ENCODE measurements at places on chromosomes 5 and 9.
A peak's percentile ranks its signal among the peaks of the same experiment; 100 is the strongest.

- DNase-seq = no peak
Observed at GRCh38 chr5:126385524-126386502, 37.4 kb upstream of the GRAMD2B start.

GRCh38 chr9:35732800-35733541 is 505 bp downstream of the CREB3 start:
- no peak for DNase-seq

DNA sequence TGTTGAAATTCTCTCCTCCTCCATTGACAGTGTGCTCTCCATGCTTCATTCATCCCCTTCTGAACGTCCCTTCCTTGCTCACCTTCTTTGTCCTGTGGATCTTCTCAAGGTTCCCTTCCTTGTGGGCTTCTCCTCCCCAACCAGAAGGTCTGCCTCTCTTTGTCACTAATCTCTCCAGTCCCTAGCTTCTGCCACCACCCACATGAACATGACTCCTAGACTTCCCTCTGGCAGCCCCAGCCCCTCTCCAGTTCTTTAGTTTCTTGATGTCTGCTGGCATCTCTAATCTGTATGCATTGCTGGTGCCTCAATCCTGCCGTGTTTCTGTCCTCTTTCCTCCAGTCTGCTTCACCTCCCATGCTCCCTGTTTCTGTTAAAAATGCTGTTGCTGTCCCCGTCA is 79.3 kb downstream of the ARHGAP26 start:
- no peak for DNase-seq

DNA sequence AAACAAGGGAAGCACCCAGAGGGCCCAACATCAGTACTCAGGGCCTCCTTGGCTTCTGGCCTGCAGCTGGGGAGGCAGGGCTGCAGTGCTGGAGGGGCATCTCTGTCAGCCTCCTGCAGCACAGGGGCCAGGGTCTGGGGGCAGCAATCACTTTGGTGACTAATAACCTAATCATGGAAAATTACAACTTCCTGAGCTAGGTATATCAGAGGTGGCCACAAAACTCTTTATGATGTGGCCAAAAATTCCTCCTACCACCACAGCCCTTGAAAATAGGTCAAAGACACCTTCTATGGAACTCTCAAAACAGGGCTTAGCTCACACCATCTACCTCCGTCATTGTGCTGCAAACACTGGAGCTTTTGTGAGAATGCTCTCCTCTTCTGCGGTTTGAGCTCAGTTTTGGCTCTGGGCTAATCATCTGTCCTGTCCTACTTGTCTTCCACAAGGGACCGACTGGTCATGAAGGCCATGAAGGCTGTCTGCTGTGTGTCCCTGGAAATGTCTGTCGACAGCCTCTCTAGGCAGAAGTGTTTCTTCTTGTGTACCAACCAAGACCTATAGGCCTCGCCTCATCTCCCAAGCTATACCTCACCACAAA is 28.6 kb downstream of the CSF2 start:
- DNase-seq = no peak

DNA sequence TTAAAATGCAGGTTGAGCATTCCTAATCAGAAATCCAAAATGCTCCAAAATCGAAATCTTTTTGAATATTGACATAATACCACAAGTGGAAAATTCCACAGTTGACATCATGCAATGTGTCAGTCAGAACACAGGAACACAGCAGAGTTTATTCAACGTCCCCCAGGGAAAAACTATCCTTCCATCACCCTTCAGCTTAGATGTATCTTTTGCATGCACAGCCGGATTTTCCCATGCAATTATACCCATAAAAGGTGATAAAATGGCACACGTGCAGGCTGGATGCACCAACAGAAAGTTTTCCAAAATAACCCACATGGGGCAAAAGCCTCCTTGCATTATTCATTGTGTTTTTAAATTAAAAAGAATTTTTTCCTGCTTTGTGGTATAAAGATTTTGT is 71.2 kb downstream of the RAB24 start:
- no peak for DNase-seq

DNA sequence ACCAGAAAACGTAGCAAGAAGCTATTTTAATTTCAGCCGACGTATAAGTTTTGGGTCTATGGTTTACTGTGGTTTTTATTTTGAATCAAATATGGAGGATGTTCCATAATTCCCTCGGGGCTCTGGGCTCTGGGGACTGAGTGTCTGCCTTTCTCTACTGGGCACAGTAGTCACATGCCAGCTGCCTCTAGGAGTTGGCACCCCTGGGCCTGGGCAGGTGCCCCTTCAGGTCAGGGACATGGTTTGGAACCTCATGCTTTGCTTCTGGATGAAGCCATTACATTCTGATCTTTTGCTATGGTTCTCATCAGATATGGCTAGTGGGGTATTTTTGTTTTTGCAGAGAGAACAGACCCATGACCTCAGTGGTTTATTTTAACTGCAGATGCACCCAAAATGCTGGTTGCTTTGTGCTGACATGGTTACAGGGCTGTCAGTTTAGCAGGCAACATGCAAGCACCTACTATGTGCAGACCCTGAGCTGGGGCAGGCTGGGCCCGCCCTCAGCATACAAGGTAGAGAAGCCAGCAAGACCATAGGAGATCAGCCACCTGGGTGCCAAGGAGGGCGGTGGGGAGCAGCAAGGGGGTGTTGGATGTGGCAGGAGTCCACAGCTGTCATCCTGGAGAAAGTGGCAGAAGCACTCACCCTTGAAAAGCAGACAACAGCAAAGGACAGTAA is 54.5 kb upstream of the PSD2 start:
- no peak for DNase-seq

- no peak for DNase-seq
Observed at GRCh38 chr5:43000914-43001313, 39.2 kb downstream of the ANXA2R start.

DNA sequence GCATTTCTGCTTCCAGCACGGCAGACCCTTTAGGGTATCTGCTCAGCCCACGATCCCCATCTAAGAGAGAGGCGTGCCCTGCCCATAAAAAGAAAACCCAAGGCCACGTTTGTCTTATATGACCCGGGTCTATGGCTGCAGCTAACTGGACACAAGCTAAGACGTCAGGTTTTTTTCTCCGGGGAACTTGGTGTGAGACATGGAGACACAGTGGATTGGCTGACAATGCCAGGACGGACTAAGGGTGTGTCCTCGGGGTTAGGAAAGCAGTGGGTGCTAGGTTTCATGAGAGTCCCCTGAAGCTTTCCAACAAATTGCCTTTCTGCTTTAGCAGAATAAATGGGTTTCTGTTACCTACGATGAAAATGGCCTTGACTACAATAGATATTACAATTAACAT is 7.1 kb upstream of the FBP2 start:
- no peak for DNase-seq

DNA sequence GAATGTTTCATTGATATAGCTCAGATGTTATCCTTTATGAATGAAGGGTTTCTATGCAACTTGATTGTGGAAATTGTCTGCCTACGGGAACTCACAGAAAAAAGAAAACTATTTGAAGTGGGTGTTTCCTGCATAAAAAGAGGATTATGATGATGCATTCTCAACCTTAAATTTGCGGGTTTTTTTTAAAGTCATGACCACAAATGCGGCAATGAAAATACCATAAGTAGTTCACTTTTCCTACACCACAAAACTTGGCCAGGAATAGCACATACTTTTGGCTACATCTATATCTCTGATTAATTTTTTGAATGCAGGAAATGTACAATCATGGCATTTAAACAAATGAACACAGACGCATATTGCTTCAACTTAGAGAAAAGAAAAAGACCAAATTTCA is 754.7 kb downstream of the DTWD2 start:
- no peak for DNase-seq

DNA sequence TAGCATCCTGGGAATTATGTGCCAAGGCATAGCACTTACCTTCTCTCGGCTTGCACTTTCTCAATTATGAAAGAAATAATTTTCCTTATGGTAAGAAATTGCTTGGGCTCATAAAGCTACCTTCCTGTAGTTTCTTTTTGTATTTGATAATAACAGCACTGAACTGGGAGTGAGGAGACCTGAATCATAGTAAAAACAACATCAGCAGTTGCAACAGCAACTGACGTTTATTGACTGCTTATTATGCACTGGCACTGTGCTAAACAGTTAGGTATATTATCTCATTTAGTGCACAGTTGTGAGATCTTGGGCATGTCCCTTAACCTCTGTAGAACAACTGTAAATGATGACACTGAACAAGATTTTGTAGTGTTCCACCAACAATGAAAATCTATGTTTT is 135.2 kb downstream of the DOCK2 start:
- DNase-seq = no peak

- DNase-seq = no peak
Observed at GRCh38 chr9:71544464-71544863, 223.8 kb downstream of the CEMIP2 start.

GRCh38 chr9:79403495-79403894 is 168.3 kb upstream of the TLE4 start:
- no peak for DNase-seq

- DNase-seq = no peak
Observed at GRCh38 chr5:118675247-118675646, 313.1 kb downstream of the DTWD2 start.

GRCh38 chr5:72847439-72847838 is 31.0 kb downstream of the TNPO1 start:
- no peak for DNase-seq

- no peak for DNase-seq
Observed at GRCh38 chr5:109567374-109568044, 122.2 kb upstream of the MAN2A1 start.

DNA sequence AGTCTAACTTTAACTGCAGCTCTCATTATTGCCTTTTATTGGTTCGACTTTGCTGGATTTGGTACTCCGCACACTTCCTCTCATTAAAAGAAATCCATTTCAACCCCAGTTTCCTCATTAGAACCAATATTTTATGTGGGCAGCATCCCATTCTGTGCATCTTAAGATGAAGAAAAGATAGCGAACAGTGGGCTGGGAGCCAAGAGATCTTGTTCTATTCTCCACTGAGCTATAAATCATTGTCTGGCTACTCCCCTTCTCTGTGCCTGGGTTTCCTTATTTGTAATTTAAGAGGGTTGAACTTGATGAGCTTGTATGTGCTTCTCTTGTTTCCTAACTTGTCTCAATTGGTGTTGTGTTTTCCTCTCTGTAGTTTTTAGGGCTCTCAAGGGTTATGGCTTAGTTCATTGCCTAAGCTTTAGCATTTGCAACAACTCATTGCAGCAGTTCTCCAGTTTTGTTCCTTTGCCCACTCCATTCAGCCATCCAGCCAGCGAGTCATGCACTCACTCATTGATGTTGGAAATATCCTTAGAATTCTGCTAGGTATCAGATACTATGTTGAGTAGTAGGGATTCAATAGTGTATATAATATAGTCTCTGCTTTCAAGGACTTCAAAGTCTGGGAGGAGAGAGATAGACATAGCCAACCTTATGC is 273.3 kb upstream of the TNC start:
- no peak for DNase-seq

GRCh38 chr5:178483620-178484019 is 106.6 kb downstream of the COL23A1 start:
- peak; percentile 35 for DNase-seq

DNA sequence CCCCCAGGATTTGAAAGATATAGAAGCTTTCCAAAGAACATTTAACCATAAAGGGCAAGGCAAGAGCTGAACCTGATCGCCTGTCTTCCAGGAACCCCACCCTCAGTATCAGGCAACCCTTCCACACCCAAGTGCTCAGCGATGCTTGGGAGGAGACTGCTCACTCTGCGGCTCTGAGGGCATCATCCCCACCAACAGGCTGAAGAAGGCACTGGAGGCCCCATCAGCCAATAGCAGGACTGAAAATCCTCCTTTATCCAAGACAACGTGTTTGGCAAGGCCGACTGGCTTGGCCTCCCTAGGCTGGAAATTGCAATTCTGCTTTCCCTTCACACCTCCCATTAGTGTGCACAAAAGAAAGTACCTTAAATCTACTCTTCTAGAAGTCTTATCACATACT is 1.4 kb upstream of the PPP2CA start:
- no peak for DNase-seq

- DNase-seq = no peak
Observed at GRCh38 chr5:122770477-122770876, 4.4 kb upstream of the SNX2 start.

DNA sequence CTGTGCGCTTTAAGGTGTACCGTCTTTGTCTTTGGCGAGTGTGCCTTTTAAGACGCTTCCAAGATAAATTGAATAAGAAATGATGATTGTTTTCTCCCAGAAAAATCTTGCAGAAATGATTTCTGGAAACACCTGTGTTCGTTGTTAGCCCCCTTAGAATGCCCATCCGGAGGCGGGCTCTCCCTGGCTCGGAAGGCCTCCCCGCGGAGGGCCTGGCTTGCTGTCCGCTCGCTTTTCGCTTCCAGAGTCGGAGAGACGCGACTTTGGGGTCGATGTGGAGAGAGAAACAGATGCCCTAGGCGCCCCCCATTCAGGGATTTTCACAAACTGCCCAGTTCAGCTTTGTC is 23.9 kb downstream of the LECT2 start:
- no peak for DNase-seq

DNA sequence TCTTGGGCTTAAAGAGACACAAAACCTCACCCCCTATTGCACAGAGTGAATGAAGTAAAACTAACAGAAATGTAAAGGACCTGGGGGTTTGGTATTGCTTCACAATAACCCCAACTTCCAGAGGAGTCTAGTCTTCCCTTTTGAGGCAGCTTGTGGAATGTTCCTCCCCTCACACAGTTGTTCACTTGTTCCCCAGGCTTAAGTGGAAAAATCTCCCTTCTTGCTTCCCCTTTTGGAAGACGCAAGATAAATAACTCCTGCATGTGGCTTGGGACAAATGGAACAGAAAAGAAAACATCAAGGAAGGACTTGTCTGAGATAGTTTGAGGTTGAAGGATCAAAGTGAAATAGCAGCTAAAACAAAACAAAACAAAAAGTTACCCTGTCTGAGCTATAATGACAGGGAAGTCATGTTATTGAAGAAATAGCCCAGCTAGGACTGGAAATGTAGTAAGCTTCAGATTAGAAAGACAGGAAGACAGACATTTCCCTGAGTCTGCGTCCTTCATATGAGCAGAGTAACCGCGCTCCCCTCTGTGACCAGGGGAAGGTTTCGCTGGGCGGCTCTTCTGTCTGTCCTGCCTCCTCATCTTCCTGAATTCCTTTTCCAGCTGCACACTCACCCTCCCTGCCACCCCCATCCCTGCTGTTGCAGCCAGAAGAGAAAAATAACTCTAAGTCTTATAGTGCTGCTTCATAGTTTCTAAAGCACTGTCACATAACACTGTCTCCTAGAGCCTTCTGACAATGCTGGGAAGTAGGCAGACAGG is 8.8 kb downstream of the SPARC start:
- no peak for DNase-seq

DNA sequence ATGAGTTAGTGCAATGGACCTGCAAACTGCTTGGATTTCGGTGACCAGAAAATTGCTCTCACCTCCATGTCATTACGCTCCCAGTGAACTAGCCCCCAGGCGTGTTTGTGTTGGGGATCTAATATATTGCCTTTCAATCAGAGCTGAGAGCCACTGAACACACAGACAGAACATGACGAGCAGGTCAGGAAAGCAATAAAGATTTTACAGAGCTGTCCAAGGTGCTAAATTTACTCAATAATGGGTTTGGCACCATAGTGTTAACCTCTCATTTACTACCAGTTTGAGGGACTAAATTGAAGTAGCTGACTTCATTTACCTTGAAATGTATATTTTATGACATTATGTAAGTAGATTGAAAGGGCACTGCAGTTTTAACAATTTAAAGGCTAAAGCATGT is 383.0 kb downstream of the EBF1 start:
- no peak for DNase-seq

All from stimulated activated CD4-positive, alpha-beta T cell treated with anti-CD3 and anti-CD28 coated beads, Interleukin-15, amount 100 ng/mL, for 48 hours (primary cell).